ENCODE measurements at places on chromosomes 12 and 14.

DNA sequence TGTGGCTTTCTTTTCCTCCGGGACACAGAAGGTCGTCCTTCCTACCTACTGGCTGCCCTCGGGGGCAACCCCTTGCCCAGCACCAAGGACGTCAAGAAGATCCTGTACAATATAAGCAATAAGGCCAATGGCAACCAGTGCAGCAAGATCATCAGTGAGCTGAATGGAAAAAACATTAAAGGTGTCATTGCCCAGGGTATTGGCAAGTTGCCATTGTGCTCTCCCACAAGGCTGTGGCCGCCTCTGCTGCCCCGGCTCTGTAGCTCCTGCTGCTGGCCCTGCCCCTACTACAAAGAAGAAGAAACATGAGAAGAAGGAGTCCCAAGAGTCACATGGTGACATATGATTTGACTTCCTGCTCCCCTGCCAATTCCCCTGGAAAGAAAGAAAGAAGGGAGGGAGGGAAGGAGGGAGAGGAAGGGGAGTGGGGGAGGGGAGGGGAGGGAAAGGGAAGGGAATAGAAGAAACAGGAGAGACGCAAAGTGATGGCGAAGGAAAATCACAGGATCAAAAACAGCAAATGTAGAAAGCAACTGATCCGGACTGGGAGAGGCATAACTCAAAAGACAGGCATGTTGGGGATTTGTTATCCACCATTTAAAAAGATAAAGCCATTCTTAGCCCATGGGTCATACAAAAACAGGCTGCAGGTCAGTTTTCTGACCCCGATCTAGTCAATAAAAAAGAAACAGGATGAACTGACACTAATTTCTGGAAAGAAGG lies 61.3 kb upstream of the RESF1 start:
- DNase-seq = peak; percentile 18

- no peak for DNase-seq
Observed at GRCh38 chr12:60059180-60059579, 463.4 kb downstream of the SLC16A7 start.

DNA sequence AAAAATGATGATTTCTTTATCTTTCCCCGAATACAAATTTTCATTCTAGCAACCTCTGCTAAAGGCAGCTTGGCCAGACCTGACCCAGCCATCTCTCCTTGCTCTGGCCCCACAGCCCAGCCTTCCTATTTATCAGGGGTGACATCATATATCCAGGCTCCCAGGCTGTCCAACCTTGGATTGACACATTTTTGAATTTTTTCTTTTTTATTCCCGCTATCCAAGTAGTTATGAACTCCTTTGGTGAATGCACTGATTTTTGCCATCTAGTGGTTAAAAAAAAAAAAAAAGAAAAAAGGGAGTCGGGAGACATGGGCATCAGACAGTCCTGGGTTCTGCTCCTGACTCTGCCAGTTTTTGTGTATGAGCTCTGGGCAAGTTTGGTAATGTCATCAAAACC lies 120.5 kb downstream of the PTPN11 start:
- DNase-seq = no peak

GRCh38 chr14:57391517-57392195 lies 1.3 kb downstream of the NAA30 start:
- DNase-seq = no peak

DNA sequence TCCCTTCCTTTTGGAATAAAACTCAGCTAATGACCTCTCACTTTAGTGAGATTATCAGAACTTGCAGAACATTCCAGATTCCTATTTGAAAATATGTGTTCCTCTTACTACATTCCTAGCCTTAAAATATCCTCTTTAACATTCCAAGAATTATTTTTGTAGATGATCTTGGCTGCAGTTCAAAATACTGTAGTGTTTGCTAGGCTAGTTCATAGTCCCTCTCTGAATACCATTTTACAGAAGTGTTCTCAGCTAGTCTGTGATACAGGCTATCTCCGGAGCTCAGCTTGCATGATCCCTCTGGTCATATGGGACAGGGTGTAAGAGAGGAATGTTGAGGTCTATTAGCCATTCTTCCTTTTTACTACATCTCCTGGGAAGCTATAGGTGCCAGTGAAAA lies 17.6 kb upstream of the GPR33 start:
- DNase-seq = no peak

GRCh38 chr14:50943261-50943942 lies 881 bp downstream of the PYGL start:
- DNase-seq = no peak

DNA sequence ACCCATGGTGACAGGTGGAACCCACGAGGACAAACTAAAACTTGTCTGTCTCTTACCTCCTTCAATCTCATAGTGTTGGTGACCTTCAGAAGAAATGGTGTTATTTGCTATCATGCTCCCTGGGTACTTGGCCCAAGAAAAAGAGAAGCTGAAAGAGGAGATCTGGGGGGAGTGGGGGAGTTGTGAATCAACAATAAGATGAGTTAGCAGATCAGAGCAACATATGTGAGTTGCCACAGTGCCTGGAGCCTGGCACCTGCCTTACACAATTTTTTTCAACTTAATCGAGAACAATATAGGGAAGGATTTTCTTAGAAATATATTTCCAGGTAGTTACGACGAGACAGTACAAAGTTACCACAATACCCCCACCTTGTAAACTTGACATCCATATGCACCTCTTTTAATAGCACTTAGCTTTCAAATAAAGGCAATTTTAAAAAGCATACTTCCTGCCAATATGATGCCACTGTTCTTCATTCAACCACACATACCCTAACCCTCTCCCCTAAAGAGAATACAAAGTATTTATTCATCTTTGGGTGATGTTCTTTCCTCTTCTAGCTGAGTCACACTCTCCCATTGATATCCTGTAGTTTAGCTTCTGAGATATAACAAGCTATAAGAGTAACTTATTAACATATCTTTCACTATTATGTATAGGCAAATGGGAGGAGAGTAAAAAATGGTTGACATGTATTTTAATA lies 424.1 kb upstream of the OR4E1 start:
- DNase-seq = no peak

DNA sequence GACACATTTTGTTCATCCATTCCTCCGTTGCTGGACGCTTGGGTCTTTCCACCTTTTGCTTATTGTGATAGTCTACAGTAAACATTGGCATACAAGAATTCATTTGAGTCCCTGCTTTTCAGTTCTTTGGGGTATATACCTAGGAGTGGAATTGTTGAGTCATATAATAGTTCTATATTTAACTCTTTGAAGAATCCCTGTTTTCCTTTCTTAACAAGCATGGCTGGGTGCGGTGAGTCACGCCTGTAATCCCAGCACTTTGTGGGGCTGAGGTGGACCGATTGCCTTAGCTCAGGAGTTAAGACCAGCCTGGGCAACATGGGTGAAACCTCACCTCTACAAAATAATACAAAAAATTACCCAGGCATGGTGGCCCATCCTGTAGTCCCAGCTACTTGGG lies 75.4 kb downstream of the CCDC92 start:
- no peak for DNase-seq

GRCh38 chr12:95204141-95204866 lies 13.0 kb downstream of the FGD6 start:
- DNase-seq = no peak

GRCh38 chr12:19547271-19547671 lies 108.0 kb downstream of the AEBP2 start:
- DNase-seq = no peak

DNA sequence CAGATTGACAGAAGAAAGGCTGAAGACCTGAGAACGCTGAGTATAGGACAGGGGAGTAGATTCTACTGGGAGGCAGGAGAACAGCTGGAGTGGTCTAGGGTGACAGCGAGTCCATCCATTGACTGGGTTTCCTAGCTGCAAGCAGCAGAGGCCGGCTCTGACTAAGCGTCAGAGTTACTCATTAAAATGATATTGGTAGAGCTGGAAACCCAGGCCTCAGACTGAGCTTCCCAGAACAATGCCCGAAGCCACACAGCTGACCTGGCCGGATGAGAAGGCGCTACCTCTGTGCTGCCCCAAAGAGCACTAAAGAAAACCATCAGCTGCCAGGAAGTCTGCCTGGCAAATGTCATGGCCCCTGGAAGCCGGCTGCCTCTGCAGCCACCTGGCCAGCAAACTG lies 78.5 kb upstream of the FZD10 start:
- DNase-seq = no peak

DNA sequence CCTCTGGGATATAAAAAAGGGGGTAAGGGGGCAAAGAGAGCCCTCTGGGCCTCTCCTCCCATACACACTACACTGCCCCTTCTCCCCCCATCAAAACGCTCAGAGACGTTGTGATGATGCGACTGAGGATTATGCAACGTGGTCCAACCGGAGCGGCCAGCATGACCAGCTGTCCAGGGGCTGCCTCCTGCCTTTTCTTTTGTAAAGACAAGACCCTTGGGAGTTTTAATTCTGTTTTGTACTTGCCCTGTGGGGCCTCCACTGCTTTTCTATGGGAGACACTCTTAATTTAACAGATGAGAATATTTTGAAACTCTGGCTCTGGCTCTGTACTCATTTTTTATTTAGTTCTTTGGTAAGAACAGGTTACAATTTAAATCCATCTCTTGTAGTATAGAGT lies 7.2 kb downstream of the MBD6 start:
- DNase-seq = no peak

- no peak for DNase-seq
Observed at GRCh38 chr12:46391630-46392029, 19.1 kb upstream of the SLC38A2 start.

DNA sequence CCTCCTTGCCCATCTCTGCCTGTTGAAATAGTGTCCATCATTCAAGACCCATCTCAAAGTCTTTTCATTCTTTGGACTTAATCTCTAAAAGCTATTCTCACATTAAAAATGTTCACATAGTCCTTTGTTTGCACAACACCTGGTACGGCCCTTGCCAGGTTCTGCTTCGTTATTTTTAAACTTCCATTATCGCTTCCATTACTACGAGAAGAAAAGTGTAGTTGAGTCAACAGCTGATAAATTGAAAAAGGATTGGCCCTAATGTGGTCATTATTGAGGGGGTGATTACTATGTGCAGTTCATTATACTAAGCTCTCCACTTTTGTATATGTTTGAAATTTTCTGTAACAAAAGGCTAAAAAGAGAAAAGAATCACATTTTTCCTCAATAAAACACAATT lies 17.8 kb downstream of the KCNJ8 start:
- DNase-seq = no peak

DNA sequence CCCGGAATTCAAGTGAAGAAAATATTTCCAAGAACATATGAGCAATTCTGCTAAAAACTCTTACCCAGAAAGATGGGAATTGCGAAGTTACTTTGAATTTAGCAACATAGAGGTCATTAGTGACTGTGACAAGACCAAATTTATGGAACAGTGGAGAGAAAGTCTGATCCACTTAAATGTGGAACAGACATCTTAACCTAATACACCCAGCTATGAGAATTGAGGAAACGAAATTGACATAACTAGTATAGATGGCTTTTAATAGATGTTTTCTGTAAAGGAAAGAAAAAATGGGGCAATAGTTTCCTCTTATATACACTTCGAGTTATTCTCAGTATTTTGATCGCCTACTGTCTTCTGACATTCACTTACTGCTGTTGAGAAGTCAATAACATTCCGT lies 4.6 kb downstream of the OVCH1 start:
- no peak for DNase-seq

DNA sequence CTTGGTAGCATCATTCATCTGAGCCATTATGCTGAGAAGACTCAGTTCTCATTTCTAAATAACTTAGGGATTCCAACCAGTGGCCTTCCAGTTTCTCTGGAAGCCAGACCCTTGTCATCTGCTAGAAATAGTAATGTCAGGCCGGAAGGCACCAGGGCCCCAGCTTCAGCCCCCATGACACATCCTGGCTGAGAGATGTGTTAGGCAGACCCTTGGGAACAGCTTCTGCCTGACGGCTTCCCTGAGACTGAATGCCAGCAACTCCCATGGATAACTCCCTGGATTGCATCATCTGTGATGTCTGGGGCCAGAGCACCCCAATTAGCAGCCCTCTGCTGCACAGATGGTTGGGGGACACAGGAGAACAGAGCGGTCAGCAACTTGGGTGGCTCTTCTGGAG lies 583.5 kb upstream of the TBX3 start:
- DNase-seq = no peak

DNA sequence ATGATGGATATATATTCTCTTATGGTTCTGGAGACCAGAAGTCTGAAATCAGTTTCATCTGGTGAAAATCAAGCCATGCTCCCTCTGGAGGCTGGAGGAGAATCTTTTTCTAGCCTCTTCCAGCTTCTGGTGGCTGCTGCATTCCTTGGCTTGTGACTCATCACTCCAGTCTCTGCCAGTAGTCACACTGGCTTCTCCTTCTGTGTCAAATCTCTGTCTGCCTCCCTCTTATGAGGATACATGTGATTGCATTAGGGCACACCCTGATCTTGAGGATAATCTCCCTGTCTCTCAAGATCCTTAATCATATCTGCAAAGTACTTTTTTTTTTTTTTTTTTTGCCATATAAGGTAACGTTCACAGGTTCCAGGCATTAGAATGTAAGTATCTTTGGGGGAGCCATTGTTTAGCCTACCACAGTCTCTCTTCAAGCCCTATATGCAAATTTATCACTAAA lies 17.7 kb downstream of the DNAL1 start:
- no peak for DNase-seq

- no peak for DNase-seq
Observed at GRCh38 chr12:98817742-98818141, 172.7 kb downstream of the APAF1 start.

DNA sequence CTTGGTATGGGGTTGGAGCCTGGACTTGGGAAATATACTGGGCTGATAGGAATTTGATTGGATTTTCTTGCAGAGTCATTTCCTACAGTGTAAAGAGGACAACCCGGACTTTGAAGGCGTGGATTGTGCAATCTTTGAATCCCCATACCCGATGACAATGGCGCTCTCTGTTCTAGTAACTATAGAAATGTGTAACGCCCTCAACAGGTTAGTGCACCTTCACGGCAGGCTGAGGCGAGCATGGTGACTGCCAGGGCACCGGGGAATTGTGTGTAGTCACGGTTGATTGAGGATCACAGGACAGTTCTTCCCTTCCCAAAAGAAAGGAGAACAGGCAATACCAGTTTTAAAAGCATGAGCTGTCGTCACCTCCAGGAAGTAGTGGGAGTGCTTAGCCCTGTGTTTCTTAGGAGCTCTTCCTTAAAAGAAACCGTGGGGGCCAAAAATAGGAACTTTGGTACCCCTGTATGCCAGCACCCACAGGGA lies 58.3 kb downstream of the ANAPC7 start:
- DNase-seq = no peak

- DNase-seq = no peak
Observed at GRCh38 chr14:101560534-101561113, 671 bp upstream of the DIO3 start.

GRCh38 chr14:101796479-101796878 lies 35.0 kb downstream of the PPP2R5C start:
- no peak for DNase-seq
